Activated naive CD4-positive, alpha-beta T cell (primary cell): ENCODE measurements at places on chromosomes 1 and 21.

GRCh38 chr1:70462611-70463010 lies 51.5 kb downstream of the CTH start:
- no peak for DNase-seq

GRCh38 chr1:158818975-158819431 lies 12.1 kb upstream of the MNDA start:
- no peak for DNase-seq

DNA sequence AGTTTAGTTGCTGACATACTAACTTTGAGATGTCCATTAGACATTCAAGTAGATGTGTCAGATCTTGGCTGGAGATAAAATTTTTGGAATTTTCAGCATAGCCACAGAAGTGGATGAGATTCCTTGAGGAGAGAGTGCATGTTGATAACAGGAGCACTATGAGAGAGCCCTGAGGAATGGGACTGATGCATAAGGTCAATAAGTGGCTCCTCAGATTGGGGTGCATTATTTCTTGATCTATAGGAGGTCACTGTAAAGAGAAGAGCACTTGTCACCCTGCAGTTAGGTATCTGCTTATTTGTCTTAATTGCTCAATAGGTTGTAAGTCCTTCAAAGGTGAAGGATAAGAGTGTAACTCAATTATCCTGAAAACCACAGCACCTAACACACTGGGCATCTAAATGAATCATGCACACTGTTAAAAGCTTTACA lies 52.0 kb upstream of the TACSTD2 start:
- DNase-seq, result no peak

GRCh38 chr1:8323706-8324105 lies 5.8 kb downstream of the SLC45A1 start:
- DNase-seq, result no peak

DNA sequence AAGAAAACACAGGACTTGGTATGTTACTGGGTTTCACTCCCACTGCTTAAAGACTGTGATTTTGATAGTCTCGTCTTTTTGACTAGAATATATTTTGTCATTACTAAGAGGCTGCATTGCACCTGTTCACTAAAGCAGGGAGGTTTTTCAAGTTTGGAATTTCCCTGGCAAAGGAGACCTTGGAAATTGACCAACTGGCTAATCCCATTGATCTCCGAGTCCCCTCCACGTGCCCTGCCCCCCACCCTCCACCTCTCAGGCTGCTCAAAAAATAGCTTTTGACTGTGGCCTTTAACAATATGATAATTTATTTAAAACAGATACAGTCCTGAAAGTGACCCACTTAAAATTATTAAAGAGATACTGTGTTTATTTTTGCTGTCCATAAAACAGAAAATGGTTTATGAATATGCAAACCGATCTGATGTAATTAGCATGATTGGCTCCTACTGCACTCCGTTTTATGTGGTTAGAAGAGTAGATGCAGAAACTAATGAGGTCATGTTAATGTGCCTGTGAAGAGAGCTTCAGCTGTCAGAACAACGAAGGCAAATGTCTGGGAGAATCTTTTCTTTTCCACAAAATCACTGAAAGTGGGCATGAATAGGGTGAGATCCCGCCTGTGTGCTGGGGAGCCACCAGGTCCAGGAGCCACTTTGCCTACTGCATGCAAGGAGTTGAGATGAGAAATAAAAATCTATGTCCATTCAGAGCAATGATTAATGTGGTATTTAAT lies 361.5 kb downstream of the RRAGC start:
- DNase-seq, result no peak

GRCh38 chr1:193519922-193520321 lies 333.5 kb upstream of the B3GALT2 start:
- no peak for DNase-seq

DNA sequence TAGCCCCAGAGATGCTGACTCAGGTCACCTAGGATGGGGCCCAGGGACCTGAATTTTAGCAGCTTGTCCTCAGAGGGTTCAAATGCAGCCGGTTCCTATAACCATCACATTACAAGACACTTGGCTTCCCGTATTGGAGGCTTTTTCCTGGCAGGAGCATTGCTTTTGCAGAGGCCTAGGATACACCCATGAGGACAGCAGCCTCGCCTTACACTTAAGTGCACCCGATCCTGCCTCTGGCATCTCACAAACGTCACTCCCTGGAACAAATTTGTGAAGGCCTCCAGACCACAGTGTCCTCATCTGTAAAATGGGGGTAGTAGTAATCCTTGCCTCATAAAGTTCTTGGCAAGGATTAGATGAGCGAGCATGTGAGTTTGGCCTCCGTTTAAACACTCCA lies 130.0 kb downstream of the KAZN start:
- DNase-seq, result no peak

DNA sequence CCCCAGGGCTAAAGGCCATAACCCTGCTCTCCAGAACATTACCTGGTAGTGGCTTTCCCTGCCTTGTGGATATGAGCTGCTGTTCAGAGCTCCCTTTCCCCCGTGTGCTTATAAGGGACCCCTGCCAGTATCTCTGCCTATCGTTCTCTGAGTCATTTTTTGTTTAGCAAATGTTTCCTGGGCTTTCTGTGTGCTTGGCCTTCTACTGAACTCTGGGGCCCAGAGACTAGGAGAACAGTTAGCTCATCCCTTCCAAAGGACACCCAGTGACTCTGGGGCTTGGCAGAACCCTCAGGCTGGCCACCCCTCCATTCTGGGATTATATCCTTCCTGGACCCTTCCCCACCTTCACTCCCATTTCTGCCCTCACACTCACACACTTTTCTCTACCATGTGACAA lies 80.8 kb upstream of the POU3F1 start:
- DNase-seq, result no peak

DNA sequence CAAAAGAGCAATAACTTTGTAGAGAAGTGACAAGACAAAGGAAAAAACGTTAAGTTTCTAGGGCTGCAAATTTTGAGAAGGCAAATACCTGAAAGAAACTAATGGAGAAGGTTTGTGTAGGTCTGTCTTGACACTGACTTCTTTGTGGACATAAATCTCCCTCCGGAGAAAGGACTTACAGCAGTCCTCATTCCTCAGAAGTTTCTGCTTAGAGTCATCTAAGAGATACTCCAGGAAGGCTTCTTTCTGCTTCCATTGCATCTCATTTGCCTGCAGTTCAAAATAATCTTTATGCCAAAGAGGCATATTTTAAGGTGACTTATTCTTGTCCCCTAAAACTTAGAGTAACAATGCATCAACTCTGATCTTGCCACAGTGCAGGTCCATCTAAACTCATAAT lies 4.4 kb upstream of the C4BPB start:
- DNase-seq, result no peak

- DNase-seq, result no peak
These were observed 22.3 kb upstream of the TMEM222 start for GRCh38 chr1:27299385-27300271.

GRCh38 chr1:66732407-66733166 lies 19.7 kb upstream of the DYNLT5 start:
- DNase-seq, result no peak

DNA sequence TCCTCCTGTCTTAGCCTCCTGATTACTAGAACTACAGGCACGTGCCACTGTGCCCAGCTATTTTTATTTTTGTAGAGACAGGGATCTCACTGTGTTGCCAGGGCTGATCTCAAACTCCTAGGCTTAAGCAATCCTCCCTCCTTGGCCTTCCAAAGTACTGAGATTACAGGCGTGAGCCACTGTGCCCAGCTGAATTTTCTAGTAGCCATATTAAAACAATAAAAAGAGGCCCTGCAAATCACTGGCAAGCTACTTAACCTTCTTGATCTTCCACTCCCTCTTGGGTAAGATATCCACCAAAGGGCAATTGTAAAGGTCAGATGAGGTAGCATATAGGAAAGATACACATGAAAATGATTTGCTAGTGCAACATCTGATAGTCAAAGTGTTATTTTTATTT lies 65.6 kb upstream of the SRSF10 start:
- no peak for DNase-seq

GRCh38 chr1:6460301-6461050 lies 5.5 kb downstream of the TNFRSF25 start:
- peak; percentile 52 for DNase-seq

GRCh38 chr1:53556657-53557227 lies 97.5 kb downstream of the DMRTB1 start:
- no peak for DNase-seq
